Activated gamma-delta T cell treated with Interleukin-2 at 50 U/mL for 16 hours (primary cell): ENCODE measurements at places on chromosomes 2 and 18.

- DNase-seq, result no peak
These were observed 12.3 kb upstream of the SEMA4C start for GRCh38 chr2:96882230-96882629.

GRCh38 chr2:80748592-80748991 is 444.0 kb upstream of the LRRTM1 start:
- no peak for DNase-seq

GRCh38 chr2:240235149-240235803 is 94.8 kb upstream of the OTOS start:
- no peak for DNase-seq

DNA sequence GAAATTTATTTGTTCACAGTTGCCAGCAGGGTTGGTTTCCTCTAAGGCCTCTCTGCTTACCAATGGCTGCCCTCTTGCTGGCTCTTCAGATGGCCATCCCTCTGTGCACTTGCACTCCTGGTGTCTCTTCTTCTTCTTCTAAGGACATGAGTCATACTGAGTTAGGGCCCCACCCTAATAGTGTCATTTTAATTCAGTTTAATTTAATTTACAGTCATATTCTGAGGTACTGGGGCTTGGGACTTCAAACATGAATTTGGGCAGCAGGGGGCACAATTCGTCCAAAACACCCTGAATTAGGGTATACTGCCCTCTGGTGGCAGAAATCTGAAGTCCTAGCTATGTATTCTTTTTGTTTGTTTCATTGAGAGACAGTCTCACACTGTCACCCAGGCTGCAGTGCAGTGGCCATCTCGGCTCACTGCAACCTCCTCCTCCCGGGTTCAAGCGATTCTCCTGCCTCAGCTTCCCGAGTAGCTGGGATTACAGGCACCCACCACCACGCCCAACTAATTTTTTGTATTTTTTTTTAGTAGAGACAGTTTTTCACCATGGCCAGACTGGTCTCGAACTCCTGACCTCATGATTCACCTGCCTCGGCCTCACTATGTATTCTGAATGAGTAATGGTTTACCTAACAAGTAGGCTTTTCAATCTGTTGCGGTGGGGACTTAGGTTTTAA is 19.8 kb downstream of the SLC4A1AP start:
- peak; percentile 89 for DNase-seq

DNA sequence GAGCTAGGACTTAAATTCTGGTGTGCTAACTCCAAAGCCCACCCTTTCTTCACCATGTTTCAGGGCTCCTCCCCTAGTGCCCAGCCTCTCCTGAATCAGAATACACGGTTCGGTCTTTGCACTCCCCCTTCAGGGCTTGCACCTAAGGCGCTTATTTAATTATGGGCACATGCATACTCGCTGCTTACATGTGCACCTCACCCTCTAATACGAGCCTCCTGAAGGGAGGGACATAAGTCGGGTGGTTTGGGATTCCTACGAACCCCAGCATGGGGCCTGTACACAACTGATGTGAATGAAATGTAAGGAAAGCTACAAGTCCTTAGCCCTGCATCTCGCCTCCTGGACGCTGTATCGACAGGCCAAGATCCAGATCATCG is 435 bp downstream of the IFT172 start:
- no peak for DNase-seq

DNA sequence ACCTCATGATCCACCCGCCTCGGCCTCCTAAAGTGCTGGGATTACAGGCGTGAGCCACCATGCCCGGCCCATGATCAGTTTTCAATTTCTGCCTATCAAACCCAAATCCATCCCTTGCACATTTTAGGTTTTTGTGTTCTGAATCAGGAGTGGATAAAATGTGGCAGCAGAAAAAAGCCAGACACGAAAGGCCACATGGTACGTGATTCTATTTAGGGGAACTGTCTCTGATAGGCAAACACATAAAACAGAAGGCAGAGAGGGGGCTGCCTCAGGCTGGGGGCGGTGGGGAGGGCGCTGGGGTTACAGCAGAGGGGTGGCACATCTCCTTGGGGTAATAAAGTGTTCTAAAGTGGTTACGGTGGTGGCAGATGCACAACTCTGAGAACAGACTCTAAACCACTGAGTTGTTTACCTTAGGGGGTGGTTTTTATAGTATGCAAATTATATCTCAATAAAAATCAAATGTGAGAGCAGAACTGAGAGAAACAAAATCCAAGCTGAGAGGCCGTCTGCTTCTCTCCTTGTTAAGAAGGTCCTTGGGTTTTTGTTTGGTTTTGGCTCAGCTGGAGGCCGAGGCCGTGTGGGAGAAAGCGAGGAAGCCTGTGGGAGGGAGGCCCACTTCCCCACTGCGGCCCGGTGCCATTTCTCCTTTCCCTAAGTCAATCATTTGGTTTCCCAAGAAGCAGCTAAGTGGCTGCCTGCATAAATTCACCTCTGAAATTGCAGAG is 78.0 kb downstream of the SOWAHC start:
- no peak for DNase-seq

DNA sequence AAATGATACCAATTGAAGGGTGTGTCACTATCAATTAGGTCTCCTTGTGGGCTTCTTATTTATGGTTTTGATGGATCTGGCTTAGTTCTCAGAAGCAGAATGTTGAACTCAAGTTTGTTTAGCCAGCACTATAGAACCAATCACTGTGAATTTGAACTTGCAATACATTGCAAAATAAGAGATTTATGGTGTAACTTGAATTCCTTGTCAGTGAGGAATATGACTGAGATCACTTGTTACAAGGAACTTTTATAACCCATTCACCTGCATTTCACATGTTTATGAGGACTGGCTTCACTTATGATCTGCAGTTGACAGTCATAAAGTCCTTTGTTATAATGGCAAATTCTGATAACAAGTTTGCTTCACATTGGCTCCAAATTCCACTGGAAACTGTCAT is 9.8 kb downstream of the GATA6 start:
- DNase-seq, result no peak

GRCh38 chr2:127566576-127566975 is 31.1 kb downstream of the MYO7B start:
- DNase-seq, result no peak

DNA sequence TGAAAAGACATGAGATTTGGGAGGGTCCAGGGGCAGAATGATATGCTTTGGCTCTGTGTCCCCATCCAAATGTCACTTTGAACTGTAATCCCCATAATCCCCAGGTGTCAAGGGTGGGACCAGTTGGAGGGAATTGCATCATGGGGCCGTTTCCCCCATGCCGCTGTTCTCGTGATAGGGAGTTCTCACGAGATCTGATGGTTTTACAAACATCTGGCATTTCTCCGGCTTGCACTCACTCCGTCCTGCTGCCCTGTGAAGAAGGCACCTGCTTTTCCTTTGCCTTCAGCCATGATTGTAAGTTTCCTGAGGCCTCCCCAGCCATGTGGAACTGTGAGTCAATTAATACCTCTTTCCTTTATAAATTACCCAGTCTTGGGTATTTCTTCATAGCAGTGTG is 51.4 kb downstream of the LPIN1 start:
- no peak for DNase-seq

DNA sequence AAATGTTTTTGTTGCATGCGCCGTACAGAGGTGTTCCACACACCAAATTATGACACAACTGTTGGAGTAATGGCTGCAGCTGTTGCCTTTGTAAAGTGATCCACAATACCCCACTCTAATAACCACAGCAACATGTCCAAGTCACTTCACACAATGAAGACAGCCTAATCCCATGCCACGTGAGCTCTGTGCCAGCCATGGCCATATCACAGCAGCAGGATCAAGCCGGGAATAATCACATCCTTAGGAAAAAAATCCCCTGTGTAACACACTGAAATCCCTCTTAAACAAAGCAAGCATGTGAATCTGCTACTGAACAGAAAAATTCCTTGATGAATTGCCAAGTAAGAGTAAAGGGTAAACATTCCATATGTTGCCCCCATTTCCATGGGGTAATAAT is 179.5 kb upstream of the PARD3B start:
- no peak for DNase-seq
